Germinal center (tissue), 1 donor: ENCODE measurements at places on chromosomes 5 and 9.

GRCh38 chr5:36932699-36933098, 56.1 kb downstream of the NIPBL start:
- no peak for DNase-seq

GRCh38 chr5:123097871-123098735, 9.1 kb downstream of the PRDM6 start:
- DNase-seq = no peak

DNA sequence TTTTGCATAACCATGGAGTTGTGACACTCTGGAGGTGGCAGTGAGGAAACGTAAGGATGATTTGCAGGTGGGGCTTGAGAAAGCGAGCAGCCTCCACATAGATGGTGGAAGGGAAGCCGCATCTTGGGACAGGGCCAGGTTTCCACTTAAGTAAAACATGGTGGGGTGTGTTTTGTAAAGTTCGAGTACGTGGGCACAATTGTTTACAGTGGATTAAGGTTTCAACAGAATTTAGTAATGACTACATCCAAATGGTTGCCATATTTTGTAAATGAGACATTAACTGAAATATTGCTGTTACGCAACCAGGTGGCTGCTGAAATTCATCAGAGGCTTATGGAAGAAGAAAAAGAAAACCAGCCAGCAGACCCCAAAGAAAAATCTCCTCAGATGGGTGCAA, 85.4 kb upstream of the IL7R start:
- no peak for DNase-seq

GRCh38 chr9:123541411-123541810, 185.4 kb downstream of the CRB2 start:
- no peak for DNase-seq

DNA sequence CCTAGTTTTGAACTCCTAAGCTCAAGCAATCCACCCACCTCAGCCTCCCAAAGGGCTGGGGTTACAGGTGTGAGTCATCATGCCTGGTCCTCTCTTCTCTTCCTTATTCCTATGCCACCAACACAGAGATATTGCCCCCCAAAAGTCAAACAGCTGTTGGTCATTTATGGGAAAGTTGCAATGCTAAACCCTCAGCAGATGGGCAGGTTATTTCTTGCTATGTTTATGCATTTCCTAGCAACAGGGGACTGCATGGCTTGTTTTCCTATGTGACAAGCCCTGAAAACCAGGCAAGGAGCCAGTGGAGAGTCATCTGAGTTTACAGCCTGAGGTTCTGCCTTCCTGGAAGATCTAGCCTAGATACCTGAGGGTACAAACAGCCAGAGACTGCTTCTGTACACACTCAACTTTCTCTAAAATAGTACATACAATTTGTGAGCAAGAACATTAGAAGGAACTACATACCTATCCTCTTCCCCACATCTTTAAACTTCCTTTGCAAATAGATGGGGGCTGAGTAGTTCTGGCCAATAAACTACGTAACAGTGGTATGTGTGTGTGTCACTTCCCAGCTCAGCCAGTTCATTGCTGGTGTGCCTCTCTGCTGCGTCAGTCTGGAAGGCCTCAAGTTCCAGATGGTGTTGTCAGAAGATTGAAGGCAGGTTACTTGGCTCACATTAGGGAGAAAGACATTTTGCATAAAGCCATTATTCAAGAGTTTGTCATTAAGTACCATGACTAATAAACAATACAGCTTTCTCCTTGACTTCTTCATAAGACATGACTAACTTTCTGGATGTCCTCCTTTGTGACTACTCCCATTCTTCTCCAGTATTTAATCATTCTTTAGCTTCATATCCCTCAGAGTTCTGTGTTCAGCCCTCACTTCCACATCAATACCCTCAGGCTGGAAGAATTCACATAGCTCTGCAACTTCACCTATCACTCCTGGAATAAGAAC, 65.3 kb downstream of the CSNK1A1 start:
- no peak for DNase-seq

- DNase-seq = no peak
These were observed 354.6 kb downstream of the BNC2 start for GRCh38 chr9:16515879-16516301.

DNA sequence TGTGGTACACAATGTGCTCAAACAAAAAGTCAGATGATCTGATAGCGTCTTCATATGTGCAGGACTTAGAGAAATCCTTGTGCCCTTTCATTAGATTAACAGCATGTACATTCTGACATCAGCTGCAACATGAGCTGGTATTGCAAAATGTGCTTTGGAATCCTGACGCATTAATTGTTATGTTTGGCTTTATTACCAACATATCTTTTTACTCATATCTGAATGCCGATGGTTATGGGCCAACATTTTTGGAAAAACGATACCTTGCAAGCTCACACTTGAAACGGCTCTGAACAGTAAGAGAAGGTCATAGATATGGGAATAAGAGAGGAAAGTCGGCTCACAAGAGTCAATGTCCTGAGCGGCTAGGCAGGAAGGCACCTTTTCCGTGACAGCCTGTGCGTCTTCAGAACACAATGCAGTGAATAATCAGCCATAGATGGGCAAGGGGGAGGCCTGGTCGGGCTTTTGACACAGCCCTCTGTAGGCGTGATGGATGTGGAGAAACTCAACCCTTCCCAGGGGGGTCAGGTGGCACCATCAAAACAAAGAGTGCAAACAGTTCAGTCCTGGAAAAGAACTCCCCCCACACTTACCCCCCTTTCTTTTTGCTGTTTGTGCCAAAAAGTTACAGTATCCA, 36.4 kb upstream of the GAS1 start:
- DNase-seq = no peak

DNA sequence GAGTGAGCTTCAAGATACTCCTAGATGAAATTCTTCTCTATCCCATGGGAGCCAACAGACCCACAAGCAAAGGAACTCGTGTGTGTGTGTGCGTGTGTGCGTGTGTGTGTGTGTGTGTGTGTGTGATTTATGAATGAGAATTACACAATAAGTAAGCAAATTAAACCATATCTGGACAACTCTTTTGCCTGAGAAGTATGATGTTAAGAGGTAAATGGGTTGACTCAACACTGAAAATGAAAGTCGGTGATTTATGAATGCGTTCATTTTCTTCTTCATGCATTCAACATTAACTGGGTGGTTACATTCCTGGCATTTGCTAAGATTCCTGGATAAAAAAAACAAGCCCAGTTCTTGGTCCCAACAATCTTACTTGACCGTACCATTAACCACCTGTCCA, 171.3 kb upstream of the ZNF462 start:
- no peak for DNase-seq

DNA sequence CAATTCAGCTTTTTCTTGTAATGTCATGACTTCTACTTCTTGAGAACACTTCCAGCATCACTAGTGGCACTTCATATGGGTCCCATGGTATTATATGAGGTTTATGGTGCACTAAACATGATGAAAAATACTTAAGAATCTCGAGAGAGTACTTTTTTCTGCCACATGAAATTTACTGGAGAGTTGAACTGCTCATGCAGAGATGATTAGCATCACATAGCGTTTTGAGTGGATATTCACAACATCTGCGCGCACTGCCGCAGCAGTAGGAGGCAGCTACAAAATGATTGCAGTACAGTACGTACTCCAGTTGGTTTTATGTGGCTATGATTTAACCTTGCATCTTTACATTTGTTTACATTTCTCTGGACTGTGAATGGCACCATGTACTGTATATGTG, 14.7 kb downstream of the RAD1 start:
- DNase-seq = no peak

- no peak for DNase-seq
These were observed 95.3 kb downstream of the FBXW11 start for GRCh38 chr5:171911152-171911551.

DNA sequence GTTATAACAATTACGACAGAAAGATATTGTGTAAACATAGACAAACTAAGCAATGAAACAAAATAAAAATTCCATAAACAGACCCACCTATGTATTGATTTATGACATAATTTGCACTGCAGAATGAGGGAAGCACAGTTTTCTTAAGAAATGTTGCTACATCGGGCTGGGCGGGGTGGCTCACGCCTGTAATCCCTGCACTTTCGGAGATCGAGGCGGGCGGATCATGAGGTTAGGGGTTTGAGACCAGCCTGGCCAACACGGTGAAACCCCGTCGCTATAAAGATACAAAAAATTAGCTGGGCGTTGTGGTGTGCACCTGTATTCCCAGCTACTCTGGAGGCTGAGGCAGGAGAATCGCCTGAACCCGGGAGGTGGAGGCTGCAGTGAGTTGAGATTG, 1344.4 kb upstream of the WWC1 start:
- DNase-seq = no peak
